ENCODE measurements at places on chromosomes 16 and 17. TPM values are rescaled to one million over a fixed set of nuclear protein-coding genes. Genes with fewer than 3 reads are reported as not detected.

GRCh38 chr16:65936096-65936495 is 430.4 kb upstream of the CDH5 start:
- no peak for DNase-seq

- no peak for DNase-seq
Observed at GRCh38 chr17:9158544-9159452, 137.5 kb downstream of the NTN1 start.

DNA sequence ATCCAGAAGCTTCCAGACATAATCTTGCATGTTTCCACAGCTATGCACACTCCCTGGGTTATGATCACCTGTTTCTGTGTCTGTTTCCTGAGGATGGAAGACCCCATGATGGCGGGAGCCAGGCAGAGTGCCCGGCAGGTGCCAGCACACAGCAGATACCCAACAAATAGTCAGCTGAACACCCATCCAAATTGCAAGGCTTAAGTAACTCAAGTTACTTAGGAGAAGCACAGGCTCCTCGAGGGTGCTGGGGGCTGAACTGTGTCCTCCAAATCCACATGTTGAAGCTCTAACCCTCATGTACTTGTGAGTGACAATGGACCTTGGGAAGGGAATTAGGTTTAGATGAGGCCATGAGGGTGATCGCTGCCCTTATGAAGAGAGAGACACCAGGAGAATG is 79.5 kb upstream of the DOC2B start:
- no peak for DNase-seq

GRCh38 chr16:89549007-89549700 is 11.3 kb upstream of the RPL13 start:
- no peak for DNase-seq

The POLR3E gene
- 98.4 TPM for total RNA-seq

Data from B cell (primary cell).